Stimulated activated CD8-positive, alpha-beta memory T cell treated with anti-CD3 and anti-CD28 coated beads, Interleukin-7, amount 100 ng/mL, for 1 hour (primary cell): ENCODE measurements at places on chromosomes 3 and 15.
A peak's percentile ranks its signal among the peaks of the same experiment; 100 is the strongest.

- no peak for DNase-seq
Observed at GRCh38 chr15:52523192-52523591, 5.5 kb downstream of the MYO5A start.

DNA sequence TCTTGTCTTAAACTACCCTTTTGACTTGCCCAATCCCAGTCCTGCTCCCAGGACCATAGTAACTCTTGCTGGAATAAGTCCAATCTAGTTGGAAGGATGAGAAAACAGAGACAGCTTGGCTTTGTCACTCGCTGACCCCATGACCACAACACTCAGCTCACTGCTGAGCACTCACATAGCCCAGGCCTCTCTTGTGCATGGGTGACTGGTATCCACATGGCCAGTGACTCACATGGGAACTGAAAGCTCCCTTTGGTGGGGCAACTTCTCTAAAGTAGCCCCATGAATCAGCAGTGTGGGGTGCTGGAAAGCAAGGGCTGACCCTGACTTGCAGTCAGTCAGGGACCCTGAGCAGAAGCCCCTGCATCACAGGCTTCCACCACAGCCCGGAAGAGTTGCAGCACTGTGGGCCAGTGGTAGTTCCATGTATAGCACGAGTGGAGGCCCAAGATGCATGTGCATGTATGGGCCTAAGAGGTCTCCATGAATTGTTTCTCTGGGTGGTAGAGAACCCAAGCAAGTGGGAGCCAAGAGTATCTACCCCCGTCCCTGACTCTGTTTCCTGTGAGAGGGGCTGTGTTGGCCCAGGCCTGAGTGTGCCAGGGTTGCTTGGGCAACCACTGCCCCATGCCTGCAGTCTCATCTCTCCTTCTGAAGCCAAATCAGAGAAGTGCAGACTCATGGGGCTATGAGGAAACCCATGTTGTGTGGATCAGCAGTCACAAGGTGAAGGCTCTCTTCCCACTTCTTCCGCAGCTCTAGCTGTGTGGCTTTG lies 62.1 kb upstream of the XCR1 start:
- no peak for DNase-seq

DNA sequence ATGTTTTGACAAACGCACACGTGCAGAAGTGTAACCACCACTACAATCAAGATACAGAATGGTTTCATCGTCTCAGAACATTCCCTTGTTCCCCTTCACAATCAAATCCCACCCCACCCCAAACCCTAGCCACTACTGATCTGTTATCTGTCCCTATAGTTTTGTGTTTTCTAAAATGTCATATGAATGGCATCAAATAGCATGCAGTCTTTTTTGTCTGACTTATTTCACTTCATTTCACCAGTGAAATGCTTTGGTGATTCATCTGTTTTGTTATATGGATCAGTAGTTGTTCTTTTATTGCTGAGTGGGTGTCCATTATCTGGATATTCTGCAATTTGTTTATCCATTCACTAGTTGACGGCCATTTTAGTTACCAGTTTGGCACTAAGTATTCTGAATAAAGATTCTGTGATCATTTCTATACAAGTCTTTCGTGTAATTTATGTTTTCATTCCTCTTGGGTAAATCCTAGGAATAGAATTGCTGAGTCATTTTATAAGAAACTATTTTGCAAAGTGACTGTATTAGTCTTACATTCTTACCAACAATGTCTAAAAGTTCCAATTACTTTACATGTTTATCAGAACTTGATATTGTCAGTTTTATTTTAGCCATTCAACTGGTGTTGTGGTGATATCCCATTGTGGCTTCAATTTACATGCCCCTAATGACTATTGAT lies 232.8 kb downstream of the CLSTN2 start:
- no peak for DNase-seq

DNA sequence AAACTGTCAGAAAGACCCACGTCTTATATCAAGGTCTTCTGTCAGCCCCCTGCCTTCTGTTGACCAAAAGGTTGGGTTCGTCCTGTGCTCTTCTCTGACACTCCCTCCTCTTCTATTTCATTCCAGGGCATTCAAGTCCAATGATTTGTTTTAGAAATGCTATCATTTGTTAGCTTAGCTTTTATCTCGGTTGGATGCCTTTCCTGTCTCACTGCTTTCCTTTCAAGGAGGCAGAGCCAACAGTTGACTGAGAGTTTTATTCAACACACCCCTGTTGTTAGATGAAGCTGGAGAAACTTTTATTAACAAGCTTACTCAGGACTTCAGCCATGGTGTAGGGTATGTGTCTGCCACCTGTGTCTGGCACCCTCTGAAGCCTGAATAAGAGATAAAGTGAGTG lies 112.0 kb upstream of the SLC7A14 start:
- DNase-seq = no peak

- no peak for DNase-seq
Observed at GRCh38 chr3:10192953-10193691, 28.4 kb downstream of the IRAK2 start.

DNA sequence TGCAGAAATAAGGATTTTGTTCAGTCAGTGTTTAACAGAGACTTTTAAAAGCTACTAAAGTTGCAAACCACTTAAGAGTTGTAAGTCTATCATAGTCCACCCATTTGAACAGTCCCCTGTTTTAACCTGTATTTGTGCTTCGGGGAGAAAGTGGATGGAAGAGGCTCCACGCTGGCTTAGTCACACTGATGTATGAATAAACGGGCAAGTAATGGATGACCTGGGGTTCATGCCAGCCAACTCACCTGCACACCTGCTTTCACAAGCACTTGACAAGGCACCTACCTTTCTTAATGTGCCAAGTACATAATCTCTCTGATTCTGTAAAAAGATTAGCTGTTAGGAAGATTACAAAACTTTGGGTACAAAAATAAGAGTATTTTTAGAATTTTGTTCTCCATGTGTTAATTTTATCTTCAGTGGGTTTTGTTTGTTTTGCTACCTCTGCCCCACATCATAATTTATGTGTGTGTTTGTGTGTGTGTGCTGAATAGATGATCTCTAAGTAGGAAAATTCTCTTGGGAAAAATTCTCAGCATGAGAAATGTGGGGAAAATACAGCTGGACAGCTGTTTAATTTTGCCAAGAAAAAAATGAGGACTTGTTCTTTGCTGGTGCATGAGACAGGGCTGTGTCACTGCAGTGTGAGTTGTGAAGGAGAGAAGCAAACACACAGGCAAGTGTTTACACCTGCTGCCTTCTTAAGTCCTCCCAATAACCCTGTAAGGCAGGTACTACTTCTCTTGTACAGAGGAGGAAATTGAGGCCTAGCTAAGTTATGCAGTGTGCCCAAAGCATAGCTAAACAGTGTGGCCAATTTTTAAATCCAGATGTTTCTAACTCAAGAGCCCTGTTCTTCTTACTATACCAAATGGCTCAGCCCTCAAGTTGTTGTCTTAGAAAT lies 181.2 kb upstream of the IL12A start:
- DNase-seq = no peak

DNA sequence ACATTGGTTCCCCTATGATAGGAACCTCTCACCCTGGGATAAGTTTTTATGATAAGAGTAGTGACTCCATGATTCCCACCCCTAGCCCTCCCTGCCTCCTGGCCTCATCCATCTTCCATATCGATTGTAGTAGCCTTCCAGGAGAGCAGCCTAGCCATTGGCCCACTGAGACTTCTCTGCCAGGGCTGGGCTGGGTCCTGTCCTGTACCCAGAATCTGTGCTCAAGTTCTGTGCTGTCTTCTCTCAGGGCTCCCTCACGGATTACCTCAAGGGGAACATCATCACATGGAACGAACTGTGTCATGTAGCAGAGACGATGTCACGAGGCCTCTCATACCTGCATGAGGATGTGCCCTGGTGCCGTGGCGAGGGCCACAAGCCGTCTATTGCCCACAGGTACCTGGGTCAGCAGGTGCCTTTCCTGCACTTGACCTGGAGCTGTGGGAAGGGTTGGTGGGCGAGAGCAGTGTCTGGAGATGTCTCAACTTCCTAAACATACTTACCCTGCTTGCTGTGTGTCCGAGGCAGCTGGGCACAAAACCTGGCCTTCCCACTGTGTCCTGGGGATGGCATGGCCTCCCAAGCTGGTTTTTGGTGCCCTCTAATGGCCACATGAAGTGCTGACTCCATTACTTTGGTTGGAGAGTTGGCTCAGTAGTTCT lies 16.6 kb upstream of the EXOG start:
- DNase-seq = no peak

- DNase-seq = no peak
Observed at GRCh38 chr3:66723231-66723630, 222.4 kb upstream of the LRIG1 start.

DNA sequence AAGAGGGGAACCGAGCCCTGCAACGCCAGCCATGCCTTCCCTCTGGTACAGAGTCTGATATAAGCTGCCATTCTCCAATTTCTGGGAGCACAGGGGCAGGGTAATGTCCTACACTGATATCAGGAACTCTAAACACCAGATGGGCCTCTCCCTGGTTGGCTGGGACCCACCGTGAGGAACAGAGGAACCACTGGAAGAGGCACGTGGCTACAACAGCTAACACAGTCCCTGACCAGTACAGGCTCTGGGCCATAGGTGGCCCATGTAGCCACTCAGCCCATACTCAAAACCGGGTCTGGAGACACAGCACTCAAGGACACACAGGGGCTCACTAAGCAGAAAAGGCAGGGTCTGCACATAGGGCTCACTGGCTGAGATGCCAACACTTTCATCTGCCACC lies 13.9 kb downstream of the NUP210 start:
- DNase-seq = no peak

- no peak for DNase-seq
Observed at GRCh38 chr15:67050062-67050461, 15.3 kb upstream of the SMAD3 start.

- DNase-seq = no peak
Observed at GRCh38 chr3:73314151-73314951, 252.9 kb downstream of the EBLN2 start.

DNA sequence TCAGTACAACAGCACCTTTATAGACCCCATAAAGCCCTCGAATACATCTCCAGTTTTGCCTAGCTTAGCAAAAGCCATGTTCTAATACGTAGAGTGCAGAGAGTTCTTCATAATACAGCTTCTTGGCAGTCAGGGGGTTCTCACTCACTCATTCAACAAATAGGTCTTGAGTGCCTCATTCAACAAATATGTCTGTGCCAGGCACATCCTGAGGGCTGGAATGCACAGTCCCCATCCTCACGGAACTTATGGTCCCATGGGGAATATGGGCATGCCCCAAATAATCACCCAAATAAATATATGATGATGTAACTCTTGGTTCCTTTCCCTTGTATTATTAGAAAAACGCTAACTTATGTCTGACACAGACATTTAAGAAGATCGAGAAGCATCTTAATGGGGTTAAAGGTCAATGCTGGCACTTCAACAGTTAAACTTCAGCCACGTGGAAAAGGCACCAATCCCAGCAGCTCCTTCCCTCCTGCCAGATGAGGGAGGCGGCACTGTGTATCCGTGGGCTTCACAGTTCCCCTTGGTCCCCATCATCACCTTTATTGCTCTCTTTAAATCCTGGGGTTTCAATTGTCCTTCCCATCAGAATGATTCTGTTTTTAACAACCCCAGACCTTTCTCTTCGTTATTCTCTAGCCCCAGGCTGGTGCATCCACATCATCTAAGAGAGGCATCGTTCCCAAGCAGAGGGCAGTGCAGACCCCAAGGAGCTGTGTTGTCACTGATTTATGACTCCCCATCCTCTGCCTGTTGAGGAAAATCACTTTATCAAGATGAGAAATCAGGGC lies 18.9 kb upstream of the SEMA5B start:
- no peak for DNase-seq

DNA sequence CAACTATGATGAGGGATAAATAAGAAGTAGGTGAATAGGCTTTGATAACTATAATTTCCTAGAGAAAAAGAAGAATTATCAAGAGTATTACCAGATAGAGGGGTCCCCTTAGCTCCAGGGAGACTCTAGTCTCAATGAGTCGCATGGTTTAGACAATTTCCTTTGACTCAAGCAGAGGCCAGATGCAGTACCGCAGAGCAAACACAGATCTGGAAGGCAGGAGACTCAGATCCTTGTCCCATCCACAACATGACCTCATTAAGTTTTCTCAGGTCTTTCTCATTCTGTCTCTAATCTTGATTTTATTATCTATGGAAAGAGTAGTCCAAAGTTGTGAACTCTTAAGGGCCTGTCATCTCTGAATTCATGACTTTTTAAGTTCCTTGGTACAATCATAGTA lies 987.9 kb downstream of the NTRK3 start:
- no peak for DNase-seq

DNA sequence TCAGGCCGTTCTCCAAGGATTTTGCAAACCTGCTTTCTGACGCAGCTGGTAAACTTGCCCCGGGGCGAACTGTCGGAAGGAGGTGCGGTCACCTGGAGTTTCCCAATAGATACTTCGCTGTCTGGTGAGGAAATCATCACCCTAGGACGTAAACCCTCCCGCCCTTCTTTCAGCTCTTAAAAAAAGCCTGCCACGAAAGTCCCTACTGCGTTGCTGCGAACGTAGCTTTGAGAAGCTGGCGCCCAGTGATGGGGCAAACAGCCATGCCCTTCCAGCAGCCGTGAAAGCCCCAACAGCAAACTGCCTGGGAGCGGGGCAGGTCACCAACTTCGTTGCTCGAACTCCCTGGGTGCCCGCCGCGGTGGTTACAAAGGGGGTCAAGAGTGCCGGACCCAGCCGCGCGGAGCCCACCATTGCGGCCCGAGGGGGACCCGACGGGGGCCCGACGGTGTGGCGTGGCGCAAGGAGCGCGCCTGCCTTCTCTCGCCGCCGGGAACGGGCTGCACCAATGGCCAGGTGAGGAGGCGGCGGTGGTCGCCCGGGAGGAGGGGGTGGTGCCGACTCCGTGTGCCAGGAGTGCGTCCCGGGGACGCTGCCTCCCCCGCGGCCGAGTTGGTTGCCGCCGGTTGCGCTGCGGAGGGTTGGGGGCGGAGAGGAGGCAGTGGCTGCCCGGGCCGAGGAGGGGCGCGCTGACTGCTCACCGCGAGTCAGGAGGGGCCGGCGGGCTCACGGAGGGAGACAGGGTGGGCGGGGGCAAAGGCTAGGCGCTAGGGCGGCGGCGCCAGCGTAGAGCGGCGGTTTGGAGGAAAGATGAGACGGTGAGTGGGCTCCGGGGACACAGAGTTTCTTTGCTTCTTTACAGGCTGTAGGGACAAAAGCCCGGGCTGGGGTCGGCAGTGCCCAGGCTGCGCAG lies at the start of gene PHLDB2:
TSS of gene PHLDB2 (plus strand) at position 205 of the 913 bp plus-strand sequence. CDS start 24,813 bp downstream, outside the sequence.
- DNase-seq = peak; percentile 40

GRCh38 chr15:90191794-90192509 lies 9.2 kb upstream of the SEMA4B start:
- no peak for DNase-seq

- DNase-seq = no peak
Observed at GRCh38 chr15:85615930-85616329, 178.8 kb downstream of the KLHL25 start.

GRCh38 chr3:43582866-43583265 lies 38.9 kb downstream of the ANO10 start:
- DNase-seq = no peak

DNA sequence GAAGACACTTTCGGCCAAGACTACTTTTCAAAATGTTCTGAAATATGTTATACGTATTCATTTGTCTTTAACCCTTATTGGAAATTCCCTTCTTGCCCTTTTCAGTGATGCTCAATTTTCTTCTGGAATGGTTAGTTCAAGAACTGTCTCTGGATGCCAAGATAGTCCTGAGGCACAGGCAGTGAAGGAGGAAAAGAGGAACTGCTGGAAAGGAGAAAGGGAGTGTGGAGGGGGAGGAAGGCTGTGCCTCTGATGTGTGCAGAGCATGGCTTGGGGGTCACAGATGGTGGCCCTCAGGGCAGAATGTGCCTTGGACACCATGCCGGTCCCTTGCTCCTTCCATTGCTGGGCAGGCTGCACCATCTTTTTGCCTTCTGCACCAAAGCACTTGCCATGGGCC lies 73.7 kb downstream of the CEP63 start:
- DNase-seq = no peak

- no peak for DNase-seq
Observed at GRCh38 chr3:139236336-139236735, 107.5 kb upstream of the MRPS22 start.
